ENCODE measurements at places on chromosomes 7 and 10. TPM values are rescaled to one million over a fixed set of nuclear protein-coding genes. Genes with fewer than 3 reads are reported as not detected.

DNA sequence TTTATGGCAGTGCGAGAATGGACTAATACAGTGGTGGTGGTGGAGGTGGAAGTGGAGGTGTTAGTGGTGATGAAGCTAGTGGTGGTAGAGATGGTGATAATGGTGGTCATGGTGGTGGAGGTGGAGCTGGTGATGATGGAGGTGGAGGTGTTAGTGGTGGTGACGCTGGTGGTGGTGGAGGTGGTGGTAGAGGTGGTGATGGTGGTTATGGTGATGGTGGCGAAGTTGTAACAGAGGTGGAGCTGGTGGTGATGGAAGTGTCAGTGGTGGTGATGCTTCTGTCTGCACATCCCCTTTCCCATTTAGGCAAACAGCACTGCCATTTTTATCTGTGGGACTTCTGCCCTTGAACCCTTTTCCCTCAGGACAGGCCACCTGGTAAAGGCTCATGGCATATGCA lies 7.4 kb upstream of the PTPRN2 start:
- DNase-seq: no peak

GRCh38 chr7:4406288-4407058 lies 275.6 kb upstream of the FOXK1 start:
- DNase-seq: no peak

DNA sequence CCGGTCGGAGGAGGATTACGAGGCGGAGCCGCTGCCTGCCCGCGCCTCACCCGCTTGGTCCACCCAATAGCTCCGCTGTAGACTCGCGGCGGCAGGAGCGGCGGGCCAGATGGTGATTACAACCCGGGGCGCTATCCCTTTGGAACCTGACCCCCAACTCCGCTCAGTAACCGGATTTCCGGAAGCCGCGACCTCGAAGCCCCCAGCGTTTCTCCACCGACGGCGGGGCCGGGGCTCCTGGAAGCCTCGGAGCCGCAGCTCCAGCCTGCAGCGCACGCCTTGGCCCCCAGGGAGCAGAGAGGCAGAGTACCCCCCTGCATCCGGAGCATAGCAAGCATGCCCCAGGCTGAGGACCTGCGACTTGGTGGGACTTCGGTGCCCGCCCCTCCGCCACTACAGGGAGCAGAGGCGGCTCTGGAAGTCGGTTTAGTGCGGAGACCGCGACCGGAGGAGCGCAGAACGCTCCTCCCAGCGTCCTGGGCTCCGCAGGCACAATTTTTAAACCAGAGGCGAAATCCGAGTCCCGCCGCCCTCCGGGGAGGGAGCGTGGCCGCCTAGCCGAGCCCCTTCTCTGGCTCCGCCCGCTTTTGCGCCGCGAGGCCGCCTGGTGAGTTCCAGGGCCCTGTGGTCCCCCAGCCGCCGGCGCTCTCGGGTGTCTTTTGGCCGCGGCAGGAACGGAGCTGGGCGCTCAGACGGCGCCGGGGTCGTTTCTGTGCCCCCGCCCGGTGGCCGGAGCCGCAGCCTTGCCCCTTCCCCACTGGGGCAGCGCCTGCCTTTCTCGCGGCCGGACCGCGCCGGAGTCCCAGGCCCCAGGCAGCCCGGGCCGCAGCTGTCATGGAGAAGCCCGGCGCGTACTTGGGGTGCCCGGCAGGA lies 28.2 kb upstream of the BMS1 start:
- no peak for DNase-seq

DNA sequence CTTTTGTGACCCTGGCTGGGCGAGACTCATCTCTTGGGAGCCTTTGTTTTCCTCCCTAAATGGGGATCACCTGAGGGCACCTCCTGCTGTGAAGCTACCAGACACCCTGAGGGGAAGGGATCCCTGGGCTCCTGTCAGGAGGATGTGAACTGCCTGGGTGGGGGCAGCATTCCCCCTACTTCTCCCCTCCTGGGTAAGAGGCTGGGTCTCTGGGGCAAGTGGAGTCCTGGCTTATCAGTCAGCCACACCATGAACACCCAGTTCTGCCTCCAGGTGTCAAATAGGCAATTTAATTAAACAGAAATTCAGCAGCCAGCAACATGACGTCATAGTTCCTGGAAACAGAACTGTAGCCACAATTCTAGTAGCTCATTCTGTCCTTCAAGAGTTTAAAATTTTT lies 97.7 kb upstream of the RET start:
- DNase-seq: no peak

GRCh38 chr10:61942604-61943461 lies 41.3 kb downstream of the ARID5B start:
- DNase-seq: peak; percentile 38

- DNase-seq: no peak
These were observed 5.3 kb downstream of the CFTR start for GRCh38 chr7:117485118-117485620.

DNA sequence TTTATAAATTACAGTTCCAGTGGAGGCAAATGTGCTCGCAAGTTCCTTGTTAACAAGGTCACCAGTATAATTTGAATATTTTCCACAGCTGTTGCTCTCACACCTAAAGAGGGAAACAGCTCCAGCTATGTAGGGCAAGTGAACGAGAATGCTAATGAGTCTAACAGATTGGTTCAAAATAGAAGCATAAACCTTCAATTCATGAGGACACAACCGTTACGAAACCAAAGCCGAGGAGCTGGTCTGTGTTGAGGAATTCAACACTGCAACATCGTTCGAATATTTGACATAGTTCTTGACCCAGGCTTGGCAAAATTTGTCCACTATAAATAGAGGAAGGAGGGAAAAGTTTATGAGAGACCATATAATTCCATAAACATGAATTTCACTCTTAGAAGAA lies 161.3 kb downstream of the KLF6 start:
- peak; percentile 57 for DNase-seq

- no peak for DNase-seq
These were observed 131.0 kb downstream of the SEM1 start for GRCh38 chr7:96578606-96579005.

DNA sequence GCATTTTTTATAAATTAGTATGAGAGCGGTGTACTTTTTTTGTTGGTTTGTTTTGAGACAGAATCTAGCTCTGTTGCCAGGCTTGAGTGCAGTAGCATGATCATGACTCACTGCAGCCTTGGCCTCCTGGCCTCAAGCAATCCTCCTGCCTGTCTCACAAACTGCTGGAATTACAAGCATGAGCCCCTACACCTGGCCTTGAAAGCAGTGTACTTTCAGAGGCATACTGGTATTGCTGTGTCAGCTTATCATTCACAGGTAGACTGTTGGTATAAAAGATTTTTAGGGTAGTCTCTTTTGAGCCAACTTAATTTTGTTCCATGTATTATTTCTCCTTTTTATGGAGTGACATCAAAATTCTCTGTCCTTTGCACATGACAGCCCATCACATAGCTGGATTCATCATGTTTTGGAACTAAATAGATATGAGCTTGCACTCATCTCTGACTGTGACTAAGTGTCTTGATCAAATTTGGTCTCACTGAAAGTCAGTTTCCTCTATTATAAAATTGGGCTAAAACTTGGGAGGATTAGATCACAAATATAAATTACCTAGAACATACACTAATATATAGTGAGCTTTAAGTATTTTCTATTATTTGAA lies 12.4 kb downstream of the GNAT3 start:
- peak; percentile 97 for DNase-seq

C10orf105 gene
- total RNA-seq: not detected

HEPACAM2 gene
- total RNA-seq: not detected

SFTPD gene
- total RNA-seq: not detected

Measured in HFFc6 (cell line).